ENCODE measurements at places on chromosomes 13 and 19.

- no peak for DNase-seq
Measured at GRCh38 chr13:94707400-94708021, 4.8 kb downstream of the SOX21 start.

- DNase-seq, result no peak
Measured at GRCh38 chr19:53989600-53990533, 1.6 kb upstream of the CACNG6 start.

- no peak for DNase-seq
Measured at GRCh38 chr13:100707818-100708740, 33.5 kb upstream of the TMTC4 start.

DNA sequence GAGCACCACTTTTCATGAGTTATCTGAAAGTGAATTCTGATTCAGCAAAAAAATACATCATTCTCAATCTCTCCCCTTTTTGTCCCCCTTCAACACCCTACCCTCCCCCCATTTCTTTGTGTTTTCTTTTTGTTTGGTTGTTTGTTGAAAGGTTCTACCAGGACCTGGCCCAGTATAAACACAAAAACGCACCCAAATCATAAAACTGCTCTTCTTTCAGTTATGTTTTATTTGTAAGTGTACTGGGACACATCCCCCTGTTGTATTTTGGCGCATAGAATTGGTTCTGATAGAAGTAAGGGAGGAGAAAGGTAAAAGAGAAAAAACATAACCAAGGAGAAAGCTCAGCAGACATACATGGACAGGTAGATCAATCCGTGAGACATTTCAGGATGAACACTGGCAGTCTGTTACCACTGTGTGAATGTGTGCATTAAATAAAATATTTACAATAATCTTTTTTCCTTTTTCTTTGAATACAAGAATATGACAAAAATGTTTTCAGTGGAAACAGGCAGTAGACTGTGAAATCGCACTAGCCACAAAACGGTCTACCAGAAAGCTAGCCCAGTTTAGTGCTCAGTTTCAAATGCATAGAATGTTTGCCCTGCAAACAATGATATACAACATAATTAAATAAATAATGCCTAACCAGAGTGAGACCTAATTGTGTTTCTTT, 4.2 kb downstream of the POU4F1 start:
- no peak for DNase-seq

DNA sequence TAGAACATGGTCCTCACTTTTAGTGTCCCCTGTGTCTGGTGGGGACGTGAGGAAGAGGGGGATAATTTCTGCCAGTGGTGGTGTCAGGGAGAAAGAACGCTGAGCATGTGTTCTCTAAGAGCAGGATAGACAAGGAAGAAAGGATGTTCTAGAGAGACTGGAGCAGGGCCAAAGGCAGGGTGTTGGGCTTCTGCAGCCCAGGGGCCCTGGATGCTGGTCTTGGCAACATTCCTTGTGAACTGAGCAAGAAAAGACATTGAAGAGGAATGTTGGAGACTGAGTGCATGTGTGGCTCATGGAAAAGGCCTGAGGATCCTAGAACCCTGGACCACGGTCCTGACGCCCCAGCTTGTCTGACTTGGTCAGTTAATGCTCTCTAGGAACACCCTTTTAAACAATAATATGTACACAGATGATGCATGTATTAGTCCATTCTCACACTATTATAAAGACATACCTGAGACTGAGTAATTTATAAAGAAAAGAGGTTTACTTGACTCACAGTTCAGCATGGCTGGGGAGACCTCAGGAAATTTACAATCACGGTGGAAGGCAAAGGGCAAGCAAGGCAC, 33.6 kb upstream of the SLC10A2 start:
- no peak for DNase-seq

DNA sequence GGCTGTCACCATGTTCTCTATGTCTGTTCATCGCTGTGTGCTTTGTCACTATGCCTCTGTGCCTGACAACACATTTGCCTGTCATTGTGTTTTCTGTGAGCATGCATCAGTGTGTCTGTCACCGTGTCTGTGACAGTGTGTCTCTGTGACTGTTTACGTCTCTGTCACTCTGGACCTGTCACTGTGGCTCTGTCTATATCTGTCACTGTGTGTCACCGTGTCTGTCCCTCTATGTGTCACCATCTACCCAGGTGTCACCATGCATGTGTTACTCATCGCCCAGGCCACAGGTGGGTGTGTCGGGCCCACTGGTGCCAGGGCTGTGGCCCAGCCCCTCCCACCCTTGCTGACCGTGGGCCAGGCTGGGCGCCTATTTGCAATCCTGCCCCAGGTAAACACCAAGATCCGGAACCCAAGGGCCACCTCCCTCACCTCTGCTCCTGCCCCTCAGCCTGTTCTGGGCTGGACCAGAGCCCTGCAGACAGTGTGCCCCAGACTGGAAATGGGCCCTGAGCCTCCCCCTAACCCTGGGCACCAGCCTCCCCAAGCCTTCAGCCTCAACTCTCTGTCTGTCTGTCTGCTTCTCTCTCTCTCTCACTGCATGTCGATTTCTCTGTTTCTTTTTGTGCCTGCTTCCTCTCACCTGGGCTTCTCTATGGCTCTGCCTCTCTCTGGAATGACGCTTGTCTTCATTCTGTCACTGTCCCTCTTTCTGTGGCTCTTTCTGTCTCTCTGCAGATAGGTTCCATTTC, 7.7 kb downstream of the IRF2BP1 start:
- DNase-seq, result no peak

DNA sequence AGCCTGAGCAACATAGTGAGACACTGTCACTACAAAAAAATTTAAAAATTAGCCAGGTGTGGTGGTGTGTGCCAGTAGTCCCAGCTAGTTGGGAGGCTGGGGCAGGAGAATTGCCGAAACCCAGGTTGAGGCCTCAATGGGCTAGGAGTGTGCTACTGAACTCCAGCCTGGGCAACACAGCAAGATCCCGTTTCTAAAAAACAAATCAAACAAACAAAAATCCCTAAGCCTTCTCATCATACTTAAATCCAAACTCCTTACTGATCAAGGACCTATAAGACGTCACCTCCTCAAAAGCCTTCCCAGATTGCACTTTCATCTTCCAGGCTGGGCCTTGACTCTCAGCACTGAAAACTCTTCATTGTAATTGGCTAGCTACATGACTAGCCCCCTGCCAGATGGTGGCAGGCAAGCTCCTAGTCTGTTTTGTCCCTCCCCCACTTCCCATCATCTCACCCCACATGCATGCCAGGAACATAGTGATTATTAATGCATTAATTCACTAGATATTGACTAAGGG, 17.5 kb upstream of the NANOS3 start:
- DNase-seq, result no peak

DNA sequence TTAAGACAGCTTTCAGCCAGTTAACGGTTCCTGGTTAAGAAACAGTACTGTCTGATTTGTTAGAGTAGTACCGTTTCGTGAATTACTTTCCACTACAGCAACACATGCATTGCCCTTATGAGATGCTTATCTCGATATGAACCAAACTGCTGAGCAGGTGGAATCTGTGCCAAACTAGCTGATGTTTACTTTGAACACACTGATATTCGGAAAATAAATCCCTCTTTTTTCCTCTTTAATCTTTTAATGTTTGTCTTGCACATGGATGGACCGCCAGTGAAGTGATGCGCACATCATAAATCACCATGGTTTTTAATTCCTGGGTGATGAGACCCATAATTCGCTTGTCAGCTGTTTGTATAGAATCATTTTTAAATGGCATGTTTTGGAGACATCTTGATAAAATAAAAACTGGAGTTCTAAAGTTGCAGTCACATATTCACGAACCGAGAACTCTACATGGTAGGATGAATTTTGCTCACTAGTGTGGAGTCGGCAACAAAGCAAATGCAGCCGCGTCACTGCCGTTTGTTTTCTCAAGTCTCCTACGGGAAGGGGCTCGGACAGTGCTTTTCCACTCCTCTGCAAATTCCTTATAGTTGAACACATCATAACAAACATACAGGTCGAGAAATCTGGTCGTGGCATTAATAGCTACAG, 1.1 kb downstream of the GJA3 start:
- no peak for DNase-seq

GRCh38 chr13:78054157-78054556, 135.5 kb upstream of the EDNRB start:
- DNase-seq, result no peak

GRCh38 chr13:67792151-67792676, 562.1 kb upstream of the PCDH9 start:
- no peak for DNase-seq

- DNase-seq, result peak; percentile 15
Measured at GRCh38 chr13:46721054-46721453, 75.9 kb downstream of the ESD start.

DNA sequence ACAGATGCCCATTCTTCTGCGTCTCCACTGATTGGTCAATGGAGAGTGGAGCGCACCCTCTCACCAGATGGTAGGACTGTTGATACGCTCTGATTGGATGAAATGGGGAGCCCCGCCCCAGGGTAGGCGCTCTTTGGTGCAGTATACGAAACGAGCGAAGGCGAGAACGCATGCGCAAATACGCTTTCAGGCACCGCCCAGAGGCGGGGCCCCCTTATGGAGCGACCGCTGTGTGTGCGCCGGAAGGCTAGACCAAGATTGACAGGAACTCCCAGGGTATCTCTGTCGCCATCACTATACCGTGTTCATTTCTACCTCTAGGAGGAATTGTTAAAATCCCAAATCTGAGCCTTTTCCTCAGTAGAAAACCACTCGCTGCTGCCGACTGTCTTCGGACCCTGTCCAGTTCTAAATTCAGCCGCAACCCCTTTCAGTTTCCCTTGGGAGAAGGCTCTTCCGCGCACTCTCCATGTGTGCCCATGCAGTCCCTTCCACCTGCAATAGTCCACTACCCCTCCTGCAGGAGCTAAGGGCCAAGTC, 720 bp upstream of the HNRNPL start:
- peak; percentile 99 for DNase-seq

- no peak for DNase-seq
Measured at GRCh38 chr13:68550330-68550729, 1320.2 kb upstream of the PCDH9 start.

- peak; percentile 1 for DNase-seq
Measured at GRCh38 chr13:92187378-92187989, 789.1 kb downstream of the GPC5 start.

GRCh38 chr19:45817725-45818301, 2.7 kb upstream of the RSPH6A start:
- DNase-seq, result no peak

DNA sequence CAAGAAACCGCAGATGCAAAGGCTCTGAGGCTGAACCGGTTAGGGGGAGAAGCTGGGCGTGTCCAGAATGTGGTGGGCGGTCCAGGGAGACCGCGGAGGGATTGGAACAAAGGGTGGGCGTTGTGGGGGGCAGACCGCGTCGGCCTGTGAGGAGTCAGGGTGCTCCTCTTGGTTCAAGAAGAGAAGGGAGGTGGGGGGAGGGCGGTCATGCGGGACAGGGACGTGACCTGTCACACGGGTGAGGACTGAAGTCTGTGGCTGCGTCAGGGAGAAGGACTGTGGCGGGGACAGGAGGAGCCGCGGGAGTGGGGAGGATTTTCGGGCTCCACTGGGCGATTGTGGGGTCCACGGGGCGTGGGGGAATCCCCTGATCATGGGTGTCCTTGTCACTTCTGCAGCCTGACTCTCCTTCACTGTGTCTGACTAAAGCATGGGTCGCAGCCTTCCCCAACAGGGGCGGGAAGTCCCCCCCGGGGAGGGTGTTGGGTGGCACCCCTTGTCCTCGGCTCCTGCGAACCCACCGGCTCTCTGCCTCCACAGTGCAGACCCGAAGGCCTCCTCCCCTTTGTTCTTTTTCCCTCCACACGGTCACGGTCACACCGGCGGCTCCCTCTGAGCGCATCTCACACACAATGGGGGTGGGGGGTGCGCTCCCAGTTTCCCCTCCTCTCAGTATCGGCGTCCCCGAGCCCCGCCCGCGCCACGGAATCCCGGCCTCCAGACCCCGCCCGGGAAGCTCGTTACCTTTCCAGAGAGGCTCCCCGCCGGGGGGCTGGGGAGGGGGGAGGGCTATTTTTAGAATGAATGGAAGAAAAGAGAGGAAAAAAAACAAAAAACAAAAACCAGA, 16.4 kb upstream of the KCNN1 start:
- DNase-seq, result no peak

- no peak for DNase-seq
Measured at GRCh38 chr13:100490692-100491091, 97.9 kb downstream of the GGACT start.

- DNase-seq, result no peak
Measured at GRCh38 chr13:21035498-21035897, 25.9 kb downstream of the LATS2 start.

DNA sequence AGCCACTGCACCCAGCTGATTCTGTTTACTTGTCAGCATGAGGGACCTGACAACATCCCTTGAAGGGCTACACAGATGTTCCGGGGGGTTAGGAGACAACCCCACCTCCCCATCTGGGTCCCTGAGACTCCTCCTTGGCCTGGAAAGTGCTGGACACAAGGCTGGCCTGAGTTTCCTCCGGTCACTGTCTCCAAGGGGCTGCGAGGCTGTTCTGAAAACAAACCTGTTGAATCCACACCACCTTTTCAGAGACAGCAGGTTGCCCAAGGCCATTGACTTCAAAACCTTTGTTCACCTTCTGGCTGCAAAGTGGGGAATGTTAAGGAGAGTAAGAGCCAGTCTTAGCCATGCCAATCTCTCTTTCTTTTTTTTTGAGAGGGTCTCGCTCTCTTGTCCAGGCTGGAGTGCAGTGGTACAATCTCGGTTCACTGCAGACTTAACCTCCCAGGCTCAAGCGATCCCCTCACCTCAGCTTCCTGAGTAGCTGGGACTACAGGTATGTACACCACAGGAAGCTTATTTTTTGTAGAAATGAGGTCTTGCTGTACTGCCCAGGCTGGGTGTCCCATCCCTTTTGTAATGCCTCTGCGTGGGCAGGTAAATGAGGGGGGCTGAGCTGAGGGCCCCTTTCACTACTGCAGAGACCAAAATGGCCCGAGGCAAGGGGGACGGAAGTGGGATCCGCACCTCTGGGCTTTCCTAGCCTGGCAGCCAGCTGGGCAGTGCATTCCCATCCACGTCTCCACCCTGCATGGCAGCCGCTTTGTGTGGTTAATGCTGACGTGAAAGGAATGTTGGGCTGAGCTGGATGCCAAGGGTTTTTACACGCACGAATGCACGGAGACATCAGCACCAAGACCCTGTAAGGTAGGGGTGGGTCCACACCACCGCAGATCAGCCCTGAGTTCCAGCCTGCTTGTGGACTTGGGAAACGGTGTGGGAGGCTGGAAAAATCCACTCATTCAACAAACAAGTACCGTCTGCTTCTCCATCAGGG, 1.9 kb upstream of the ZNF628 start:
- DNase-seq, result no peak

DNA sequence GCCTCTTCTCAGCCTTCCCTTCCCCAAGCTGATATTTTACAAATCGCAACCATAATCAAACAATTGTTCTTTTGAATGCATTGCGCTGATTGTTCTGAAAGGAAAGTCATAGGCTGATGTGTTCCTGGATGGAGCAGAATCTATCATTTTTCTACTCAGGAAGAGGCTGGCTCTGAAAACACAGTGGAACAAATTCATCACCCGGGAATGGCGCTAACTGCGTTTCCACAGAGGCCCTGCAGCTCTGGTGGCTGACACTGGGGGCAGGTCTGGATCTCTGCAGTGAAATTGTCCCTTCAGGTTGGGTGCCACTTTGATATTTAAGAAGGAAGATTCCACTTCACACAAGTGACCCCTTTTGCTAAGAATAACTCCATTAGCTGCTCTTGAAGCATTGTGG, 1060.8 kb downstream of the UQCRFS1 start:
- DNase-seq, result no peak

GRCh38 chr13:57375876-57376275, 208.9 kb downstream of the PRR20E start:
- no peak for DNase-seq

Measured in activated CD4-positive, alpha-beta T cell treated with anti-CD3 and anti-CD28 coated beads for 4 hours (primary cell).